ENCODE measurements at places on chromosomes 12 and 14.

DNA sequence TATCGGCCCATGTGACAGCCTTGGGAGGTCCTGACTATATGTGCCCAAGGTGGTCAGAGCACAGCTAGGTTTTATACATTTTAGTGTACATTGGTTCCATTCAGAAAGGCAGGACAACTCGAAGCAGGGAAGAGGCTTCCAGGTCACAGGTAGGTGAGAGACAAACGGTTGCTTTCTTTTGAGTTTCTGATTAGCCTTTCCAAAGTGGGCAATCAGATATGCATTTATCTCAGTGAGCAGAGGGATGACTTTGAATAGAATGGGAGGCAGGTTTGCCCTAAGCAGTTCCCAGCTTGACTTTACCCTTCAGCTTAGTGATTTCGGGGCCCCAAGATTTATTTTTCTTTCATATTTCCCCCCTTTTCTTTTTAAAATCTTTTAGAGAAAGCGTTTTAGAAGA lies 87.6 kb upstream of the PPP2R5C start:
- DNase-seq = no peak

- no peak for DNase-seq
Observed at GRCh38 chr12:132812631-132813305, 15.9 kb downstream of the GOLGA3 start.

DNA sequence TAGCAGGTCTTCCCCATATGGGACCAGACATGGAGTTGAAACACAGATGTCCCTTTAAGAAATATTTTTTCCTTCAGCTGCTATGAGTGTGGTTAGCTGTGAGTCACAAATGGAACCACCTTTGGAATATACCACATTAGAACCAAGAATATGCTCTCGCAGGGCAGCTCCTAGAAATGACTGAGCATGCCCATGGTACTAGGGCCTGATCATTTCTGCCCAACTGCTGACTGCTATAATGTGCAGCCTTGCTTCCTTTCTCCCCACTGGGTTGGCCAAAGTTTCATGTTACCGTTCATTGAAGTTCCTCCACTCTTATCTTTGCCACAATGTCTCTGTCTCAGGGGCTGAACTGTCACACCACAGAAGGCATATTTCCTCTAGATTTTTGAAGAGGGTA lies 1074.6 kb downstream of the FLRT2 start:
- no peak for DNase-seq

GRCh38 chr12:3416670-3417069 lies 74.3 kb upstream of the PRMT8 start:
- no peak for DNase-seq

GRCh38 chr12:126952096-126953007 lies 1314.6 kb upstream of the TMEM132C start:
- no peak for DNase-seq

DNA sequence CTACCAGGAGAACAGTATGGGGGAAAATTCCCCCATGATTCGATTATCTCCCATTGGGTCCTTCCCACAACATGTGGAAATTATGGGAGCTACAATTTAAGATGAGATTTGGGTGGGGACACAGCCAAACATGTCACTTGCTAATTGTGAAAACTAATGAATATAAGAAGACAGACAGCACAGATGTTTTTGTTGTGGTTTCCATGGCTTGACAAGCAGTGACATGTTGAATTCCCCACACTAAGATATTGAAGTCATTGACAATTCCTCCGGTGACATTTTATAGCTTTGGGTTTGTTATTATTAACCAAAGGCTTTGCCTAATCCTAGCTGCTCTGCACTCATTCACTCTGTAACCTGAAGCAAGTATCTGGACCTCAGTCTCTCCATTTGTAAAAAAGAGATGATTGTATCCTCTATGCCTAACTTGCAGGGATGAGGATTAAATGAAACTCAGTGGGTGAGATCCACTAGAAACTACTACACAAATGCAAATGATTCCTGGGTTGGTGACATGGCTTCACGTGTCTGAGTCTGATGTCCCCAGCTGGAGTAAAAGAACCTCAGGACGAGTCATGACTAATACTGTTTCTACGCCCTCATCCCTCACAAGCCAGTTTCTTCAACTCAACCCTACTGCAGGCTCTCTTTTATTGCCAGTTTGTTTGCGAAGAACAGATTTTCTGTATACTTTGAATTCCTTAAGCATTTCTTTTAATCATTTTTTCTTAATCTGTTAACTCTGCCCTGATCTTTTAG lies 71.6 kb downstream of the ASCL1 start:
- DNase-seq = no peak

DNA sequence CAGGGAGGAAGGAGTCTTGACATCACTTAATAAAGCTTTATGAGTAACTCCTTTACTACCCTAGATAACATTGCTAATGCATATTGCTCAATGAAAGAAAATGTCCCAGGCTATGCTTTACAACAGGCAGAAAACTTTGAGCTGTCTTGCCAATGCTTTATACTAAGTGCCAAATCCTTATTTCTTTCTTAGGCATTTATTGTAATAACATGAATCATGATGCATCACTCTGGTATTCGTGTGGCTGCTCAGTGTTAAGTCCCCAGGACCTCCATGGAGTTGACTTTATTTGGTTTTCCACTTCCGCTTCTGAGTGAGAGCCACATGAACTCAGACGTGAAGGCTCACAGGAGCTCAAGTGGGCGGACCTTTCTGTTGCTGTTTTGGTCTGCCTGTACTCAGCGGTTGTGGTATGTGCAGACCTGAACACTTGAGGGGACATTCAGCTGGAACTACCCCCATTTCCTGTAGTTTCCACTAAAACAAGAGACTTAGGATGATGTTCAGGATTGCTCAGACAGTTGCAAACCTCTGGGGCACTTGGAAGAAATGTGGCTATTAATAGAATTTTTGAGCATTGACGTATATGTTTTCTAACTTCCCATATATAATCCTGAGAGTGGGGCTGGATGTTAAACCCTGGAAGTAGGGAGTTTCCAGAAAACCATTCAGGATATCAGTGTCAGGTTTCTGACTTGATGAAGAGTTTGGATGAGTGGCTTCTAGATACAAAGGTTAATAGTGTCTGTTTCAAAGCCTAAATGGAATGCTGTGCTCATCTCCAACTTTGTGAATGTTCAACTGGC lies 258.6 kb downstream of the MSRB3 start:
- DNase-seq = no peak

DNA sequence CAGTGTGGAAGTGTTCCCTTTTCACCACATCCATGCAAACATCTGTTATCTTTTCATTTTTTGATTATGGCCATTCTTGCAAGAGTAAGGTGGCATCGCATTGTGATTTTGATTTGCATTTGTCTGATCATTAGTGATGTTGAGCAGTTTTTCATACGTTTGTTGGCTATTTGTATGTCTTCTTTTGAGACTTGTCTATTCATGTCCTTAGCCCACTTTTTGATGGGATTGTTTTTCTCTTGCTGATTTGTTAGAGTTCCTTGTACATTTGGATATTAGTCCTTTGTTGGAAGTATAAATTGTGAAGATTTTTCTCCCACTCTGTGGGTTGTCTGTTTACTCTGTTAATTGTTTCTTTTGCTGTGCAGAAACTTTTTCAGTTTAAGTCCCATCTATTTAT lies 244.5 kb upstream of the PRICKLE1 start:
- no peak for DNase-seq

DNA sequence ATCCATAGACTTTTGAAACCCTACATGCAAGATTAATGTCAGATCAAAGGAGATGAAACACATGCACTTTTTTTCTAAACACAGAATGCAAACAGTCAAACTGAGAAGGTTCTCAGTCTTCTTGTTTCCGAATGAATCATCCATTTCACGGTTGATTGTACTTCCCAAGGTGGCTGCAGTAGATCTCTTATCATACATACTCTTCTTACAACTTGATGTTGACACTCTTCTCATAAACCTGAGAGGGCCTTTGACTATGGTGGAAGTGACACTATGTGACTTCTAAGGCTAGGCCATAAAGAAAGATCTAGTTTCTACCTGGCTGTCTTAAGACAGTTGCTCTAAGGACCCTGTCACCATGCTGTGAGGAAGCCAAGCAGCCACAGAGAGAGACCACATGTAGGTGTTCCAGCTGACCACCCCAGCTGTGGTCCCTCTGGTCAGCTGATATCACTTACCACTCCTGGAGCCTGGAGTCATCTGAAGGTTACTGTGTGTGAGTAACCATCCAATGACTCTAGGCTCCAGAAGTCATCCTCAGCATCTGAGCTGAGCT lies 67.2 kb upstream of the HMGA2 start:
- DNase-seq = peak; percentile 52

GRCh38 chr12:87491089-87491488 lies 538.1 kb downstream of the C12orf50 start:
- DNase-seq = no peak

DNA sequence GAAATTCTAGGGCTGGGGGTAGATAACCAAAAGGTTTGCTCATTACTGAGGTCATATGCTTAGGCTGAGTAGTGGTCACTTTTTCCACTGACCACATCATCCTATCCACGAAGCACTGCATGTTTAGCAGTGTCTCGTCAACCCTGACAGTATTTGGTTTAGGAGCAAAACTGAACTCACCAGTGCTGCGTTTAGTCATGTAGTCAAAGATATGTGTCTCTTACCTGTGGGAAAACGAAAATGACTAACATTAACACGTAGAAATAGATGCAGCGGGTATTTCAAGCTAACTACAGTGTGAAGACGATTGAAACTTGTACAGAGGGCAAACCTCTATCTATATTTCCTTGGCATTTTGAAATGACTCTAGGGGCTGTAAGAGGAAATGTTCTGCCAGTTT lies 34.6 kb downstream of the MTHFD1 start:
- no peak for DNase-seq

GRCh38 chr12:57844709-57845477 lies 1.6 kb downstream of the CTDSP2 start:
- peak; percentile 69 for DNase-seq

- no peak for DNase-seq
Observed at GRCh38 chr14:36931791-36932190, 240.6 kb downstream of the SLC25A21 start.

GRCh38 chr12:103696101-103696500 lies 109.0 kb downstream of the STAB2 start:
- no peak for DNase-seq

DNA sequence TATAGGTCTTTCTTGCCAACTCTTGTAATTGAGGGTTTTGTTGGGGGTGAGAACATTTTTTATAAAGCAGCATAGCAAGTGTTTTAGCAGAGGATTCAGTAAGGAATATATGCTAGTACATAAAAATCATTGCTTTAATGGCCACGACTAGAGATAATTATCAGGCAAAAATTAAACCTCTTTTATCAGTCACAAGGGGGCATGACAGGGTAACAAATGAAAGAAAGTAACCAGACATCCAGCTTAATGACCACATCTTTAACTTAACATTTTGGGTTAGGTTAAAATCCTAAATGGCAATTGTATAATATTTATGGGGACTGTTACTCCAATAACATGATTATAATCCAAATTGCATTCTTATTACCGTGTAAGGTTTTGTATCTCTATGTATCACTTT lies 119.6 kb downstream of the LRRIQ1 start:
- no peak for DNase-seq

- no peak for DNase-seq
Observed at GRCh38 chr14:87601036-87601435, 391.9 kb downstream of the GALC start.

- DNase-seq = peak; percentile 70
Observed at GRCh38 chr14:50520947-50521815, 11.2 kb downstream of the MAP4K5 start.

- no peak for DNase-seq
Observed at GRCh38 chr12:71661977-71662530, 1.6 kb downstream of the ZFC3H1 start.

DNA sequence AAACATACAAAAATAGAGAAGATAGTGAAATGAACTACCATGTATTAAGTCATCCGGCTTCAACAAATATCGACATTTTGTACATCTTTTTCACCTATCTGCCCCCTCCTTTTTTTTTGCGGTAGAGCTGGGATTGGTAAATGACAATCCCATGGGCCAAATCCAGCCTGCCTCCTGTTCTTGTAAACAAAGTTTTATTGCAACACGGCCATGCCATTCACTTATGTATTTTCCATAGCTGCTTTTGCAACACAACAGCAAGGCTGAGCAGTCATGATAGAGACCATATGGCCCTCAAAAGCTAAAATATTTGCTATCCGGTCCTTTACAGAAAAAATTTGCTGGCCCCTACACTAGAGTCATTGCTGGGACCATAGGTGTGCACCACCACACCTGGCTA lies 58.1 kb upstream of the PLEKHG3 start:
- no peak for DNase-seq

- DNase-seq = no peak
Observed at GRCh38 chr12:88793096-88793495, 212.8 kb upstream of the KITLG start.

DNA sequence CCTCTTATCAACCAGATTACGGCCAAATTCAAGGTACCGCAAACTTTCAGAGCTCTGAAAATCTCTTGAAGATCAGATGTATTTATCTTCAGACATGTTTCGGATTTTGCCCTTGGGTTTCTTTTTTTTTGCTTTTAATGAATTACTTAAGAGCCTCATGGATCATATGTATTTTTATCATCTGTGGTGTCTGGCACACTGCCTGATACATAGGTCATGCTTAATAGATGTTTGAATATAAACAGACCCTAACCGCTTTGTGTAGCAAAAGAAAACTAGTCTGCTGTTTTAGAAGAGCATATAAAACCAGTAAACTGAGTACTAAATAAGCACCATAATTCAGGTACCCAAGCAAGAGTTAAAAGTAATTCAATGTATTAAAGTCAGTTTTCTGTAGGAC lies 20.1 kb upstream of the TBK1 start:
- no peak for DNase-seq

GRCh38 chr14:65892315-65892714 lies 479.8 kb downstream of the FUT8 start:
- DNase-seq = no peak

- DNase-seq = no peak
Observed at GRCh38 chr12:65586796-65587195, 237.5 kb upstream of the HMGA2 start.

GRCh38 chr12:113473942-113474341 lies 2.3 kb upstream of the LHX5 start:
- DNase-seq = peak; percentile 18

DNA sequence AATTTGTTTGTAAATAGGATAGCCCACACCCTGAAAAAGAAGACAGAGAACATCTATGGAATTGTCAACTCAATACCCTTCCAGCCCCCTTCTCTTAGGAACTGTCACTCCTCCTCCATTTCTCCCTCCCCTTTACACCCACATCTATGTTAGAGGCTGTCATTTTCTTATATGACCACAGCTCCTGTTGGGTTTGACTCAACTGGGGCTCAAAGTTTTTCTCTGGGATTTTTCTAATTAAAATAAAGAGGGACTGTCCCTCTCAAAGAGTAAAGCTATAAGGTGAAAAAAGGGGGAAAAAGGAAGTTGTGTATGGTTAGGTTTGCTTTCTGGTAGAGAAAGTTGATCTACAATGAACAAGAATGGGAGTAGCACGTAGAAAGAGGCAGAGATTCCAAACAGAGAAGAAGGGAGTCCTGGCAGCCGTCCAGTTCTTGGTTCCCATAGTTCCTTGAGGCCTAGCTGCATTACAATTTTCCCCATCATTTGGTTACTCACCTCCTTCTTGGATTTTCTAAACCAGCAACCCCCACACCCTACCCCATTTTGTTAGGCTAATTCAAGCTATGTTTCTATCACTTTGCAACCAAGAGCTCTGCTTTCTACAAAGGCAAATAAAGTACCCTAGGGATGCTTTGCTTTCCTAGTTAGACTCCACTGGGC lies 44.3 kb upstream of the STK38L start:
- no peak for DNase-seq

- DNase-seq = no peak
Observed at GRCh38 chr14:22505697-22506377, 83.2 kb downstream of the DAD1 start.
